ENCODE measurements at places on chromosomes 3 and 15.
A peak's percentile ranks its signal among the peaks of the same experiment; 100 is the strongest.

GRCh38 chr15:70418943-70419342 lies 321.2 kb upstream of the TLE3 start:
- no peak for DNase-seq

DNA sequence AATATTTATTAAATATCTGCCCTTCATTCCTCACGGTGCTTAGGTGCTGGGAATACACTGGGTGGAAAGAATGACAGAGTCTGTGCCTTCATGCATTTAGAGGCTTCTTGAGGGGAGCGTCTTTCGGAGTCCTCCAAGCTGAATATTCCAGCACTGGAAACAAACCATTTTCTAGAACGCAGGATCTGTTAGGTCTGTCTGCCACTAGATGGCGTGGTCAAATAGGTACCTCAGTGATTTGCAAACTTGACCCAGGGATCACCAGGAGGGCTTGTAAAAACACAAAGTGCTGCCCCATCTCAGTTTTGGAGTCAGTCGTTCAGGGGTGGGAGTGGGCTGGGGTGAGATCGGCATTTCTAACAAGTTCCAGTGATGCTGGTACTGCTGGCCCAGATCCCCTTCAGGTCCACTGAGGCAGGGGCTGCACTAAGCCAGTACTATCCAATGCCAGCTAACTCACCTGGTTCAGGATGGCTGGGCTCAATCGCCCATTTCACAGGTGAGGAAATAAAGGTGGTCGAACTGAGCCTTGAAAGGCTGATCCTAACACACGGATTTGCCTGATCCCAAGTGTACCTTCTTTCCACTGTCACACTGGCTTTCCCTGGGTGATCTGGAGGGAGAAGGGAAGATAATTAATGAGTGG lies 14.8 kb downstream of the ARNT2 start:
- peak; percentile 29 for DNase-seq

DNA sequence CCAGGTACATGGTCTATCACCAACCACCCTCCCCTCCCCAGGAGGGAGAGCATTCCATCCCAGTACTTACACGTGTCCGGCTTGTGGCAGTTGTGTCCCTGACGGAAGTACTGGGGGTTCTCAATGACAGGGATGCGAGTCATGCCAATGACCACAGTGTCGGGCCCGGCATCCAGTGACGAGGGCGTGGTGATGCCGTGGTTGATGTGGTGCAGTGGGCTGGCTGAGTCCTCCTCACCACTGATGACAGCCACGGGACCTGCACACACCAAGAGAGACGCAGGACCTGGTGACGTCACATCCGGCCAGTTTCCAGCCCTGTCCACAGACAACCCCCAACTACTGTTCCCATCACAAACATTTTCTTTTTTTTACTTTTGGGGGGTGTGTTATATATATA lies 223.8 kb downstream of the NTRK3 start:
- DNase-seq = no peak

GRCh38 chr15:80171787-80172186 lies 19.0 kb downstream of the FAH start:
- DNase-seq = no peak

- DNase-seq = no peak
These were observed 36.0 kb downstream of the TSPAN3 start for GRCh38 chr15:77034695-77035489.

DNA sequence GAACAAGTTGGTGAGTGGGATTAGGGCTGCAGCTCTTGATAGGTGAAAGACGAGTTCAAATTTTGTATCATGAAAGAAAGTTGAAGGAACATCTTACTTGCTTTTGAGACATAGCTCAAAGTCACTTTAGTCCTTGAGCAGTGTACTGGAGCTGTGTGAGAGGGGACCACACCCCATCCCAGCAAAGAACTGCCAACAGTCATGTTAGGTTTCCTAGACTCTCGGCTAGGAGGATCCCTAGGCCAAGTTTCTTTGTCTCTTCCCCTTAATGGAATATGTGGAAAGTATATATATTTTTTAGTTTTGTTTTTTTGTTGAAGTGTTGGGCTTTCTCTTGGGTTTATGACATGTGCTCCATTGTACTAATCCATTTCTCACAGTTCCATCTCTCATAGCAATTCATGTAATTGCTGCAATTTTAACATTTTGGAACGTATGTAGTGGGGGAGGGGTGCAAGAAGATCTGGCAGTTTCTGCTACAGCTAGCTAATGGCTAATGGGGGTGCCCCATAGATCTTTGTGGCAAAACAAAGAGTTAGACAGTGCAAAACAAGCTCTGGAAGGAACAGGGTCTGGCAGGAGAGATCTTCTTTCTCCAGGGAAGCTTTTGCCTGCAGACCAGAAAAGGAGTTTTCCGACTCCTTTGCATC lies 25.1 kb downstream of the TLNRD1 start:
- no peak for DNase-seq

DNA sequence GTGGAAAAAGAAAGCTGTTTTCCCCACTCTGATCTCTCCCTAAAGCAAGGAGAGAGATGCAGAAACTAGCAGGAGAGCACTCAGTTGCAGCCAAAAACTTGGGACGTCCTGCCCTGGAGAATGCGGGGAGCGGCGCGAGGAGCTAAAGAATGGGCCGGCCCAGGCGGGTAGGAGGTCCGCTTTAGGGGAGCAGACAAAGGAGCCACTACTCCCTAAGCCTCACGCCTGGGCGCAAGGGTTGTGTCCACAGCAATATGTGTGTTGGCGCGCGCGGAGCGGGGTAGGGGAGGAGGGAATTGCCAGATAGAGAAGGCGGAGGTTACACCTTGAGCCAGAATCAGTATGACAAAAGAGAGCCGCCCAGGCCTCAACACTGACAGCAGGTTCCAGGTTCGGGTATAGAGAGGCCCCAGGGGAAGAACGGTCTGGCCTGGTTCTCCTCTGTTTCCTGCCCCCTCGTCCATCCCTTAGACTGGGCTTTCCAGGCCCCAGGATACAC lies 2.9 kb downstream of the WNT5A start:
- no peak for DNase-seq

GRCh38 chr3:71211083-71211482 lies 372.4 kb downstream of the FOXP1 start:
- DNase-seq = no peak

- DNase-seq = no peak
These were observed 208.3 kb upstream of the RBMS3 start for GRCh38 chr3:29072611-29073010.

DNA sequence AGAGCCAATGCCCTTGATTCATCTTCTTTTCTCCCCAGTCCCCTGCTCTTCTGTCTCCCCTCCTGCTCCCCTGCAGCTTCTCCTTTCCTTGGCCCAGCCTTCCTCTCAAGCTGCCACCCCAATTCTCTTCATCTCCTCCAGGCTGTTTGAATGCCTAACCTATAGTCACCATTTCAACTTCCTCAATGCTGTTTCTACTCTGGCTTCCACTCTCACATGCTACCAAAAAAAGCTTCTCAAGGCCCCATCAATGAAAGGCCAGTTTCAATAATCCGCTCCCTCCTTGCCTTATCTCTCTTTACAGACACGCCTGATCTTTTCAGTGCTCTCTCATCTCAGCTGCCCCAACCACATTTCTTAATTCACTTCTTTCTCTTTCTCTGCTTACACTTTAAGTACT lies 212.2 kb upstream of the GPR149 start:
- DNase-seq = no peak

- no peak for DNase-seq
These were observed 94.1 kb downstream of the TCF12 start for GRCh38 chr15:57012556-57012955.

DNA sequence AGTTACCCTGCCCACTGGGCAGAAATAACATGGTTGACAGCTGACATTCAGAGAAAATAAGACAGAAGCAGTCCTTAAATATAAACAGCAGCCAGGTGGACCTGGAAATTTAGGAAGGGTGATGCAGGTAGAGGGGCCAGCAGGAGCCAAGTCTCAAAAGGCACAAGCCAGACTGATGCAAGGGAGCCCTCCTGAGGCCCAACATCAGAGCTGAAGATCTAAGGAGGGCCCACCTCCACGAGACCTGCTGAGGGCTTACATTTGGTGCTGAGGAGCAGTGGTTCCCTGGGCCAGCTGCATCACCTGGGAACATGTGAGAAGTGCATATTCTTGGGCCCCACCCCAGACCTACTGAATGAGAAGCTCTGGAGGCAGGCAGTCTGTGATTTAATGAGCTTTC lies 105.5 kb upstream of the TRIM42 start:
- DNase-seq = no peak

DNA sequence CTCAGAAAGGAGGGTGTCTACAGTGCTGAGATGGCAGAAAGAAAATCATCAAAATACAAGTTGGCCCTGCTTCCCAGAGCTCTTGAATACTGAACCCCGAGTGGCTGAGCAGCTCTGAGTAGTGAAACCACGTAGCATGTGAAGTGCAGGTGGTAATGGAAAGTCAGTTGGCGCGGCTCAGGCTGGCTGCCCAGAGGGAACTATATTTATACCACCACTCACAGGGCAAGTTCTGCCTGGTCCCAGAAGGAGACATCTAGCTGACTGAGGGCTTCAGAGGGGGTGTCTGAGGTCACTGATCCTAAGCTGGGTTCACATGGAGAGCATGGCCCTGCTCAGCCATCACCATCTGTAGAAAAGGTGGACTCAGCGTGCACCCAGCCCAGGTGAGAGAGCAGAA lies 129.6 kb upstream of the AGBL1 start:
- DNase-seq = no peak

GRCh38 chr3:148930752-148931151 lies 60.6 kb upstream of the GYG1 start:
- DNase-seq = no peak

DNA sequence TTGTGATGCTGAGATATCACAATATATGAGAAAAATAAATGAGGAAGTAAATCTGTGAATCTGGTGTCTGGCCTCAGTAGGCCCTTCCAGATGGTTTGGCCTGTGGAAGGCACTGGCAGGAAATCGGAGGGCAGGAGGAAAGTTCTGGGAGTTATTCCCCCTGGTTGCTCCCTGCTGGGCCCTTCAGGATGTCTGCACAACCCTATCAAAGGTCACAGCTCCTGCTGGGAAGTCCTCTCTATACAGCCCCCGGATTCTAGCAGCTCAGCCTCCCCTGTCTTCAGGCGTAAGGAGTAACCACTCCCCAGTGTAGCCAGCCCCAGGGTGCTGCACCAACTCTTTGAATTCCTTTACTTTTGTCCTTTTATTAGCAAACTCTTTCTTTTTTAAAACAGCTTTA lies 56.2 kb downstream of the WNT7A start:
- DNase-seq = no peak

GRCh38 chr3:177602601-177603147 lies 405.4 kb upstream of the TBL1XR1 start:
- no peak for DNase-seq

GRCh38 chr3:32208447-32208846 lies 30.0 kb upstream of the CMTM8 start:
- DNase-seq = no peak

- DNase-seq = no peak
These were observed 28.7 kb downstream of the SPPL2A start for GRCh38 chr15:50736823-50737222.

- no peak for DNase-seq
These were observed 535.6 kb upstream of the AGTR1 start for GRCh38 chr3:148162132-148162531.

- DNase-seq = no peak
These were observed 72.1 kb downstream of the ADAMTS7 start for GRCh38 chr15:78739206-78739605.

GRCh38 chr3:187610981-187611511 lies 59.1 kb downstream of the SST start:
- no peak for DNase-seq

DNA sequence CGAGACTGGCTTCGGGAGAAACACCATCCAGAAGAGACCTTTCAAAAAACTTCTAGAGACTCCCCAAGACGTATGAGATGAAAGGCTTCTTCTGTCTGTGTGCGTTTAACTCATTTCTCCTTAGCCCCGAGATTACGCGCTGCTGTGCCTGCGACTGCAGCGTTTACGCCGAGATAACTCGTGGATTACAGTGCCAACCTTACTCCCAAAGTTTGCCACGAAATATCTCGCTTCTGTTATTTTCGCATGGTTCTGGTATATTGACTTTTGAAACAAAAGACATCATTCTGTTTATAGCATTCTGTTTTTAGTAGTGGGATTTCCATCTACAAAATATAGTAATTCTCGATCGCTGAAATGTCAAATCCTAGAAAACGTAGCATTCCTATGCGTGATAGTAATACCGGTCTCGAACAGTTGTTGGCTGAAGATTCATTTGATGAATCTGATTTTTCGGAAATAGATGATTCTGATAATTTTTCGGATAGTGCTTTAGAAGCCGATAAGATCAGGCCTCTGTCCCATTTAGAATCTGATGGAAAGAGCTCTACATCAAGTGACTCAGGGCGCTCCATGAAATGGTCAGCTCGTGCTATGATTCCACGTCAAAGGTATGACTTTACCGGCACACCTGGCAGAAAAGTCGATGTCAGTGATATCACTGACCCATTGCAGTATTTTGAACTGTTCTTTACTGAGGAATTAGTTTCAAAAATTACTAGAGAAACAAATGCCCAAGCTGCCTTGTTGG lies 467 bp downstream of the PGBD4 start:
- DNase-seq = no peak

- peak; percentile 87 for DNase-seq
These were observed 40.9 kb upstream of the CCDC80 start for GRCh38 chr3:112681822-112682325.

- peak; percentile 97 for DNase-seq
These were observed 9.5 kb downstream of the CA12 start for GRCh38 chr15:63372018-63372705.

DNA sequence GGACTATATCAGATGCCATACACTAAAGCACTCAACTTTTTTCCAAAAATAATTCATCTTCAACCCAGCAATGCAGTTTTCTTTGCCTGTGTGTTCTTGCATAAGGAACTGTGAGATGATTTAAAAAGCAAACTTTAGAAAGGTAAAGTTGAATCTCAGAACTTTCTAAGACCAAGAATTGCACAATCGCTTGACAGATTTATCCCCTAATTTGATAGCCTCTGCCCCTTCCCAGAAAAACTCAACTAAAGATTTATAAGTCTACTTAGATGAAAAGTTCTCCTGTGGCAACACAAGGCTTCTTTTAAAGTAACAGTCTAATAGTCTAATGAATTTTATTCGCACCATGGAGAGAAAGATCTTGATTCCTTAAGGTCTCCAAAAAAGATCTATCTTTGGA lies 259.3 kb downstream of the MAGI1 start:
- no peak for DNase-seq

DNA sequence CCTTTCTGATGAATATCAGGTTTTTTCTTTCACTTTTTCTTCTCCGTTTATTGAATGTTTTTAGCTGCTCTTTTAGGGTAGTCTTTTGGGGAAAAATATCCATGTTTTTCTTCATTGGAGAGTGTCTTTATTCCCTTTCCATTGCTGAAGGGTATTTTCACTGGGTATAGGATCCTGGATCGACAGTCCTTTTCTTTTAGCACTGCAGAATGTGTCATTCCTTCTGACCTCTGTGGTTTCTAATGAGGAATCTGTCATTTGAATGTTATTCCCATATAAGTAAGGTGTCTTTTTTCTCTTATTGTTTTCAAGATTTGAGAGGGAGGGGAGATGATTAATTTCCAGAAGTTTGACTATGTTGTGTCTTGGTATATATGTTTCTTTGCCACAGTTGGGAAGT lies 96.8 kb downstream of the BBX start:
- DNase-seq = no peak

DNA sequence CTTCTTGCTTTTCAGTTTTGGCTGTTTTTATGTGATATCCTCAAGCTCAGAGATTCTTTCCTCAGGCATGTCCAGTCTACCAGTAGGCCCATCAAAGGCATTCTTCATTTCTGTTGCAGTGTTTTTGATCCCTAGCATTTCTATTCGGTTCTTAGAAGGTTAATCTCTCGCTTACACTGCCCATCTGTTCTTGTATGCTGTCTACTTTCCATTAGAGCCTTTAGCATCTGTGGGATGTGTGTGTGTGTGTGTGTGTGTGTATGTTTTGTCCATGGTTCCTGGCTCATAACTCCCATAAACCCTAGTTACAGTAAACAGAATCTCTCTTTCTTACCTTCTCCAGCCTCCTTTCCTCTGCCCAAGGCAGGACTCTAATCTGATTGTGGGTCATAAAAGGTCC lies 5.1 kb upstream of the SLC22A13 start:
- no peak for DNase-seq

All from HFF-Myc (cell line).